ENCODE measurements at places on chromosomes 1 and 21.

DNA sequence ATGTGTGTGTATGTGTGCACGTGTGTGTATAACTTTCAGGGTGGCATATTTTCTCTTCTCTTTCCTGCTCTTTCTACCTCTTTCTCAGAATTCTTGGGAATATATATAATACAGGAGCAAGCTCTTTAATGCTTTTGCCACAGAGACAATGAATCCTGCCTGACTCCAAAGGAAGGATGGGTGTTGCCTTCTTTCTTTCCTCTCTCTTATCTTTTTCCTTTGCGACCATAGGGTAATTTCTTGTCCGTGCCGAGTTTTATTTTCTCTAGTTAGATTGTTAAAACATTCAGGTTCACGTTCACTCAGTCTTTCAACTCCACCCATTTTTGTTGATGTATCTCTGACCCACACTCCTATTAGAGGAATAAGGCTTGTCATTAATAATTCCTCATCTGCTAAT, 129.0 kb upstream of the C1orf21 start:
- no peak for DNase-seq

GRCh38 chr1:170662561-170663403, 1.1 kb upstream of the PRRX1 start:
- DNase-seq = peak; percentile 39

GRCh38 chr1:35505911-35506798, 51.0 kb downstream of the KIAA0319L start:
- DNase-seq = no peak

DNA sequence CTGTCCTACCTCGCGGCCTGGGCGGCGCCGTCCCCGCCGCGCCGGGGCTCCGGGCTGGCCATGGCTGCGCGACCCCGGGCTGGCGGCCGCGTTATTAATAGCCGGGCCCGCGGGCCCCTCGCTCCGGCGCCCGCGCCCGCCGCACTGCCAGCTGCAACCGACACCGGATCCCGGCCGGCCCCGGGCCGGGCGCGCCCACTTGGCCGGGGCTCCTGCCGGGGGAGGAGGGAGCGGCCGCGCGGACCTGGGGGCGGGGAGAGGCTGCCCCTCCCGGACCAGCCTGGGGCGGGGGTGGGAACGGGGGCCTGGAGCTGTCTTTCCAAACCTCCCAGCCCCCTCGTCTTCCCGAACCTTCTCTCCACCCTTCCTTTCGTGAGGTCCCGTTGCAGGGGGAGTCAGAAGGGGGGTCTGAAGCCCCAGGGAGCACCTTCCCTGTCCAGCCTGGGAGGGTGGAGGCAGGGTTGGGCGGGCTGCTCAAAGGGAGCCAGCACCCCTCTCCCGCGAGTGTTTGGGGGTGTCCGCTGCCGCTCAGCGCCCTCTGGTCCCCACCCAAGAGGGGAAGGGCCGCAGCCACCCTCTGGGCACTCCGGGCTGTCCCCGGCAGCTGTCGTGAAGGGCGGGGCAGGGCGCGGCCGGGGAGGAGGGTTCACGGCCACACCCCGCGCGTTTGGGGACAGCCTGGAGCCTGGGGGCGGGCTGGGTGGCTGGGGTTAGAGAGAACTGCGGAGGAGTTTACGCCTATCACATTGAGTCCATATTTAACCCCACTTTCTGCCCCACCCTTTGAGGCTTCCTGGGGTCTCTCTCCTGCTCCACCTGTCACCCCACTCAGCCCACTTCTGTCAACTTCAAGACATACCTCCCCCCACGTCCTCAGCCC, at the start of gene SYNC:
TSS of gene SYNC (minus strand) at position 172 of the 880 bp plus-strand sequence. CDS start at position 62, 110 bp downstream.
- peak; percentile 35 for DNase-seq

GRCh38 chr1:30619619-30620018, 103.8 kb downstream of the MATN1 start:
- DNase-seq = no peak

DNA sequence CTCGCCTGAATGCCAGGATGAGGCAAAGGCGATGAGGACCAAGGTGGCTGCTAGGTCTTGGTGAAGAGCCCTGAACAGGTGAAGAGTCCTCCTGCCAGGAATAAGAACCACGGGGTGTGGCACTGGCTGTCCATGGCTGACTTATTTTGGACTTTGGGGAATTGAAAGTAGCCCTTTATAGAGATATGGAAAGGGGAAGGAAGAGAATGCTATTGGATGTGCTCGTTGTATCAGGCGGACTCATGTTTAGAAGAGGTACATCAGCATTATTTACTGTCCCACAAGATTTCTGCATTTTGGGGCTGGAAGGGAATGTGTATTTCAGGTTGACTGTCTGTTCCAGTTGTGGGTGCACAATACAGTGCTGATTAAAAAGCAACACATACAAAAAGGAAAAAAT, 465.8 kb downstream of the DSCAM start:
- DNase-seq = no peak

DNA sequence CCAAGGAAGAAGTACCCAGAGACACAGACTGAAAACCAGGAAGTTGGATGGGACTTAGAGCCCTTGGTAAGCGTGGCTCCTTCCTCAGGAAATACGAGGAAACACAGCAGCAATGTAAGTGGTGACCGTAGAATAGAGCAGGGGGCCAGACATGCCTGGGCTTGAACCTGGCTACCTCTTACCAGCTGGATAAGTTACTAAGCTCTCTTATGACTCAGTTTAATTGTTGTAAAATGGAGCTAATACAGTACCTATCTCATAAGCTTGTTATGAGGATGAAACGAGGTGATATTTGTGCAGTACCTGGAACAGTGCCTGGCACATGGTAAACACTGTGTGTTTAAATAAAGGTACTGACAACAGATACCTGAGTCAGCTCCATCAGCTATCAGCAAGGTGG, 19.2 kb downstream of the EBNA1BP2 start:
- DNase-seq = no peak

DNA sequence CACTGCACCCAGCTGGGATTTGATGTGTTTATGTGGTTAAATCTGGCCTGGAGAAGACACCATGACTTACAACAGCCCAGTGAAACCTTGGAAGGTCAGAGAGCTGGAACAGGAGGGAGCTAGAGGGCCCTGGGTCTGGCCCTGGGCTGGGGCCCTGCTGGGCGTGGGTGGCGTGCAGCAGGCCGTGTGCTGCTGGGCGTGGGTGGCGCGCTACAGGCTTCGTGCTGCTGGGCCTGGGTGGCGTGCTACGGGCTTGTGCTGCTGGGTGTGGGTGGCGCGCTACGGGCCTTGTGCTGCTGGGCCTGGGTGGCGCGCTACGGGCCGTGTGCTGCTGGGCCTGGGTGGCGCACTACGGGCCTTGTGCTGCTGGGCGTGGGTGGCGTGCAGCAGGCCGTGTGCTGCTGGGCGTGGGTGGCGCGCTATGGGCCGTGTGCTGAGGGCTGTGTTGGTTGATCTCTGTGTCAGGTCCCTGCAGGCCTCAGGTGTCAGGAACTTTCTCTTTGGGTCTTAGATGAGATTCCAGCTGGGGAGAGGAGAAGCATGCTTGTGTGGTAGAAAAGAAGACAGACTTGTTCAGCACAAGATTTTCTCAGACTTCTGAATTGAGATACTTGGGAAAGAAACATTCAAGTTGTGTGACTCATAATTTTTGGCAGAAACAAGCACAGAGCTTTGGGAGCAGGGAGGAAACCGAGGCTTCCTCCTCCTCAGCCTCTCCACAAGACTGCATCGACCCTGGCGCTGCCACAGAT, 66.0 kb downstream of the COL18A1 start:
- no peak for DNase-seq

GRCh38 chr1:98398092-98398491, 263.4 kb upstream of the SNX7 start:
- DNase-seq = no peak

DNA sequence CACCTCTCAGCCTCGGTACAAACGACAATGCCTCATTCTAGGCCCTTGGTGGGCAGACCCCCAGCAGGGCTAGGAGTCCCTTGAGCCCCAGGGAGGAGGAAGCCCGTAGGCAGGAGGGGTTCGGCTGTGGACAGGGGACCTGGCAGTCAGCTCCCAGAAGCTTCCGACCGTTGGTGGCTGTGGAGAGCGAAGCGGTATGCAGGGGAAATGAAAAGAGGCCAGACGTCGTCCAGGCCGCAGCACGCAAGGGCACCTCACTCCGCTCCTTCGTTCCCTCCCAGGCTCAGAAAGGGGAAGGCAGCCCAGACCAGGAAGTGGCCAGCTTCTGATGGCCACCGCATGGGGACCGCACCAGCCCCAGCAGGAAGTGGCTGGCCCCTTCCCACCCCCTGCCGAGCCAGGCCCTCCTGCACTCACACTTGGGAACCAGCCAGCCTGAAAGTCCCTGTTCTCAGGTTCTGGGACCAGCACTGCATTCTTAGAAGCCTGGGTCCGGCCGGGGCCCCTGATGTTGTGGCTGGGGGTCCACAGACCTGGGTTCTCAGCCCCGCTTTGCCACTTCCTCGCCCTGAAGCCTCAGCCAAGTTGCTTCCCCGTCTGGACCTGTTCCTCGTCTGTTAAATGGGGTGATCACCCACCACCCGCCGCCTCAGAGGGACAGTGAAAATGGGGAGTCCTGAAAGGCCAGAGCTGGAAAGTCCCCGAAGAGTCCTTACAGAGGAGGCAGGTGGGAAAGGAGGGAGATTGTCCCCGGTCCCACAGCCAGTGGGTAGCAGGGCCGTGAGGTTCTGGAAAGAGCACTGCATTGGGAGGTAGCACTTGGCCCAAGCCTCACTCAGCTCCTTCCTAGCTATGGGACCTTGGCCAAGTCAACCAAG, 104.0 kb upstream of the RUNX3 start:
- DNase-seq = no peak

GRCh38 chr1:236854605-236854983, 59.5 kb downstream of the MTR start:
- DNase-seq = no peak

GRCh38 chr1:150536836-150537731, 12.1 kb upstream of the ADAMTSL4 start:
- no peak for DNase-seq

GRCh38 chr1:2433196-2433595, 20.8 kb upstream of the PEX10 start:
- no peak for DNase-seq

DNA sequence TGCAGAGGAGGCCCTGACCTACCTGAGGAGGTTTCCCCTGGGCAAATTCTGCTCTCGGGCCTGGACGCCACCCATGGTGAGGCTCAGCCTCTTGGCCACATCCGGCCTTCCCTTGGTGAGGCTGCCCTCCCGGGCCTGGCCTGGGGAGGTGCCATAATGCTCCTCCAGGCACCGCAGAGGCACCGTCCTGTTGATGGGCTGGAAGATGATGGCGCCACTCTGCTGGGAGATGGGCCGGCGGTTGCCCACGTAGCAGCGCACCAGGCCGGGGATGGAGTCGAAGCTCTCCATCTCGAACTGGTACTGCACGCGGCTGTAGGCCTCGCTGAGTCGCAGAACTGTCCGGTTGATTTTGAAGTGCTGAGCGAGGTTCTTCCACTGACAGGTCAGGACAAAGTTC, 92.7 kb downstream of the BCAR3 start:
- DNase-seq = no peak

DNA sequence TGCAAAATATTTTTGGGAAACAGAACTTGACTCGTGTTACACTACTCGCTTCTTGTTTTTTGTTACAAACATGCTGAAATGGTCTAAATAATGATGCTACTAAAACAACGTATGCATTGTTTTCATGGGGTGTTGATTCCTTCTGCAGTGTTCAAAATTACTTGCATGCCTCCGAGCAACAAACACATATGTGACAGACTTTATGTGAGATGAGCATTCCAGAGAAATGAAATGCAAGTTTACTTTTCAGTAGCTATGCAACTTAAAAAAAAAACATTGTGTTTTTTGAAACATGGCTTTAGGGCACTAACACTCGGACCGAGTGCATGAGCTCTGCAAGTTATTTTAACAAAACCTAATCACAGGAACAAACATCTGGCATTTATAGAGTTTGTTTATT, 84.8 kb downstream of the CAMTA1 start:
- no peak for DNase-seq

GRCh38 chr1:35809114-35810095, 1.6 kb downstream of the AGO4 start:
- no peak for DNase-seq

DNA sequence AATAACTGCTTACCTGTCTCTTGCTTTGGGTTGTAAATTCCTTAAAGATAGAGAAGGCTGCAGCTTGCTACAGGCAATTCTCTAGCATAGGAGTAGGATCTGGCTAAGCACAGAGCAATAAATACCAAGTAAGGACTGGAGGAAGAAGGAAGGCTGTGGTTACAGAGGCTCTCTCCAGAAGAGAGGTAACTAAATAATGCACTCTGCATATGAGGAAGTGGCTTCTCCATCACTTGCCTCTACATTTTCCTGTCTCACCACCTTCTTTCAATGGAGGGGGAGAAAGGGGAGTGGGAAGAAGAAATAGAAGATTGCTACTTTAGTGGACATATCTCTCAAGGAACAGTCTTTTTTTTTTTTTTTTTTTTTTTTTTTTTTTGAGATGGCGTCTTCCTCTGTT, 60.9 kb upstream of the LAX1 start:
- DNase-seq = no peak

DNA sequence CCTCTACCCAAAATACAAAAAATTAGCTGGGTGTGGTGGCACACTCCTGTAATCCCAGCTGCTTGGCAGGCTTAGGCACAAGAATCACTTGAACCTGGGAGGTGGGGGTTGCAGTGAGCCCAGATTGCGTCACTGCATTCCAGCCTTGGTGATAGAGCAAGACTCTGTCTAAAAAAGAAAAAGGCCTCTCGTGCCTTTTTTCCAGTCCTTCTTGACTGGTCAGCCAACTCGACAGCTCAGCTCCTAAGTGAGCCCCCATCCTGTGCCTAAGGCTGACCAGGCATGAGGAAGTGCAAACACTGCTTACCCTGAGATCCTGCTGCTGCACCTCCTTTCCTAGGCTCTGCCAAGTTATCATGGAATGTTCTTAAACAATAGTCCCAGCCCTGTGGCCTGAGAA, 10.1 kb upstream of the PROK1 start:
- DNase-seq = no peak

- no peak for DNase-seq
These were observed 19.6 kb upstream of the TARBP1 start for GRCh38 chr1:234498448-234499118.

- DNase-seq = no peak
These were observed 8.5 kb downstream of the MEF2D start for GRCh38 chr1:156492013-156492590.

DNA sequence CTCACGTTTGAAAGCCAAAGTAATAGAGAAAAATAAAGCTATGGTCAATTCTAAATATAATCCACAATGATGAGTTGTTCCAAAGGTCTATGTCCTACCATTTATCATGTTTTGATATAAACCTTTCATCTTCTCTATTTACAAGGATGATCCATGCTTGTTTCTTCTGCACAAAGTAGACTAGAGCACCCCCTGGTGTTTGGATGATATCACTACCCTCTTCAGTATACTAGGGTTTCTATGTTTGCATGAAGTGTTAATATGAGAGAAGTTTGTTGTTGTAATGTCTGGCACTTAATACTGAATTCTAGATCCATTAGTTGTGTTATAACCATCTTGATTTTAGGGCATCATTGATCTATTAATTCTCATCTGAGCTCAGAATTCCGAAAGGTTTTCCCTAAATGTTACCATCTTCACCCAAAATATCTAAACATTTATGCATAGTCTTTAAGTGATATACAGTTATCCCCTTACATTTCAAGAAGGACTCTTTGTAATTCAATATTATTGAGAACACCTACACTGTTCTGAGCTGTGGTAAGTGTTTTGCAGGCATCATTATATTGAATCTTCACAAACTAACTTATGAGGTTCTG, 21.1 kb downstream of the CLDN8 start:
- peak; percentile 85 for DNase-seq
